Substantia nigra (tissue), 51 donors: ENCODE measurements at places on chromosomes 2 and 18.

DNA sequence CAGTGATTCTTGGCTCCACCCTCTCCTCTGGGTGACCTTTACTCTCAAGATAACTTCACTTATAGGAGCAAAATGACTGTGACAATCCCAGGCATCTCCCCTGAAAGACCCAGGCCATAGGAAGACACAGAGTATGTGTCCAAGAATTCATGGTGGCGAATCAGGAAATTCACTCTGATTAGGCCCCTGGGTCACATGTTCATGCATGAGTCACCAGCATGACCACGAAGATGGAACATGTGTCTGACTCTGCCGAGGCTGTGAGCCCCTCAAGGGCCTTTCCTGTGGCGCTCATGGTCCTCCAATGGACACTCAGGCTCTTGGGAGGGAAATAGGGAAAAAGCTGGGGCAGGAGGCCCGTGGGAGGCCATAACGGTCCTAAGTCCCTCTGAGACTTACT lies 74.0 kb upstream of the TEX51 start:
- DNase-seq, result no peak

GRCh38 chr2:208049006-208049405 lies 23.7 kb upstream of the PLEKHM3 start:
- no peak for DNase-seq

DNA sequence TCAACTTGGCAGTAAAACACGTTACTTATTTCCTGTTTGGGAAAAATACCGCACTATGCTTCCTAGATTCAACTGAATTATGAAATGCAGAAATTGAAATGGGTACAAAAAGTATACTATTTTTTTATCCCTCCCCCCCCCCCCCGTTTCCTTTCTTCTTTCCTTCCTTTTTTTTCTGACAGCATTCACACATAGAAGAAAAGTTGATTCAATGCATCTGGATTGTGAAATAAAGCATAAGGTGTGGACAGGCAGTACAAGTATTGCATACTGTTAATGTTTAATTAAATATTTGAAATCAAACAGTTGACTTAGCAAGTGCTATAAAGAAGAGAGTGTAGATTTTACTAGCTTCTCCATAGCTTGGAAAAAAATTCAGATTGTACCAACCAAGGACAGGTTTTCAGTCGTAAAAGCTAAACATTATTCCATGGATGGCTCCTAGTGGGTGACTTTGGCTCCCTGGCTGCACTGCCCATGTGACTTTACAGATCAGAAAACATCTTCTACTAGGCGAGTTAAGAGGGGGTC lies 21.6 kb upstream of the AGFG1 start:
- DNase-seq, result no peak

DNA sequence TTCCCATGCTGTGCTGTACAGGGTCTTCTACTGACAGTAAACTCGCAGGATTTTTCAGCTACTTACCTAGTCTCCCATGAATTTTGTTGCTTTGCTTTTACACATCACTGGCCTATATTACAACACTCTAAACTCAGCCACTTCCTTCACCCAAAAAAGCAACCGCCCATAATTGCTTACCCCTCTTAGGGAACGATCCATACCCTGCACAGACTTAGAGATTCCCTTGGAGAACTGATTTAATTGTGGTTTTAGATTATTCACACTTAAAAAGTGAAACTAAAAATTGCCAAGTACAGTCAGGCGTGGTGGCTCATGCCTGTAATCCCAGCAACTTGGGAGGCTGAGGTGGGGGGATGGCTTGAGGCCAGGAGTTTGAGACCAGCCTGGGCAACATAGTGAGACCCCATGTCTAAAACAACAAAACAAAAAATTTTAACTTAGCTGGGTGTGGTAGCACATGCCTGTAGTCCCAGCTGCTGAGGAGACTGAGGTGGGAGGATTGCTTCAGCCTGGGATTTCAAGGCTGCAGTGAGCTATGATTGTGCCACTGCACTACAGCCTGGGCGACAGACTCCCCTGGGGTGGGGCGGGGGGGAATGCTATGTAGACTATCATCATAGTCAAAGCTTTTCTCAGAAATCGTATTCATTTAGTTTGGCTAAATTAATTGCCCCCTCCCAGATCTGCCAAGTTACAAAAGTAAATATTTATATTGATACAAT lies 19.3 kb downstream of the MRPL30 start:
- no peak for DNase-seq

DNA sequence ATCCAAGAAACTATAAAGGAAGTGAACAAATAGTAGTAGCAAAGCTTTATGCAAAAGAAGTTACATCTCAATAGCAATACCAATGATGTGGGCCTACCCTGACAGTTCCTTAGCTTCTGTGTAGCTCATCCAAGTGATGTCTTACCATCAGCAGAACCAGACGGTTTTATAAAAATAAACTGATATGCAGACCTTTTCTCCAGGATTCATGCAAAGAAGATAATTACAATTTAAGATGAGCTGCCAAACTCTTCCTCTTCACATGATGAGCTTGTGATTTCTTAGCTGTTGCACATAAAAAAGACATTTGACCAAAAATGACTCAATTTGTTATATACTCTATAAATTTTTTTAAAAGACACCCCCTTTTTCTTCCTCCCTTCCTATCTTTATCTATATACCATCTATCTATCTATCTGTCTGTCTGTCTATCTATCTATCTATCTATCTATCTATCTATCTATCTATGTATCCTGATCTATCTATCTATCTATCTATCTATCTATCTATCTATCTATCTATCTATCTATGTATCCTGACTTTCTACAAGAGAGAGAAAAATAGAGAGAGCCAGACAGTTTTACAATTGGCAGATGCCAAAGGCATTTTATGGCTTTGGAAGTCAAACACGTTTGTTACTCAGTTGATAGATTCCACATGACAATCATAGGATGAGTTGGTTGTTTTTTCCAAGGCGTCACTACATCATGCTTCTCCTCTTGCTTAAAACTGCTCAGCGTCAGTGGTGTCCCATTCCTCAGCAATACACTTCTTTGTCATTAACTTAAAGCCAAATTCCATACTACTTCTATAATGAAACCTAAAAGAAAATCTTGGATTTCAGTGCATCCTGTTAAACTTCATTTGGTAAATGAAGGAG lies 65.9 kb upstream of the ACTR3 start:
- DNase-seq, result no peak
